ENCODE measurements at places on chromosomes 6 and 20.

DNA sequence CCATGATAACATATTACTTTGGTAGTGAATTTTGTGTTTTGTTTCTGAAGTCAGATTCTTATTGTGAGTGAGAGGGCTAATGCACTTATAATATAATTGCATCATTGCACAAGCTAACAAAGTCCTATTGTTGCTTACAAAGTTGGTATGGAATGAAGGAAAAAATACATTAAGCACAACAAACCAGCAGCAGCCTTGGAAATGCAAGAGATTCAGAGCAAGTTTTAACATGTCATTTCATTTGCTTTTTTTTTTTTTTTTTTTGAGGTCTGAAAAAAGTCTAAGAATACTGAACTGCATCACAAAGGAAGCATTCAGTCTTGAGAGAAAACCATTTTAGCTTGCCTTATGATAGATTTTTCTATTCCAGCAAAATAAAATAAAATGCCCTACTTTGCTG is 57.6 kb downstream of the PLCB4 start:
- DNase-seq = no peak

DNA sequence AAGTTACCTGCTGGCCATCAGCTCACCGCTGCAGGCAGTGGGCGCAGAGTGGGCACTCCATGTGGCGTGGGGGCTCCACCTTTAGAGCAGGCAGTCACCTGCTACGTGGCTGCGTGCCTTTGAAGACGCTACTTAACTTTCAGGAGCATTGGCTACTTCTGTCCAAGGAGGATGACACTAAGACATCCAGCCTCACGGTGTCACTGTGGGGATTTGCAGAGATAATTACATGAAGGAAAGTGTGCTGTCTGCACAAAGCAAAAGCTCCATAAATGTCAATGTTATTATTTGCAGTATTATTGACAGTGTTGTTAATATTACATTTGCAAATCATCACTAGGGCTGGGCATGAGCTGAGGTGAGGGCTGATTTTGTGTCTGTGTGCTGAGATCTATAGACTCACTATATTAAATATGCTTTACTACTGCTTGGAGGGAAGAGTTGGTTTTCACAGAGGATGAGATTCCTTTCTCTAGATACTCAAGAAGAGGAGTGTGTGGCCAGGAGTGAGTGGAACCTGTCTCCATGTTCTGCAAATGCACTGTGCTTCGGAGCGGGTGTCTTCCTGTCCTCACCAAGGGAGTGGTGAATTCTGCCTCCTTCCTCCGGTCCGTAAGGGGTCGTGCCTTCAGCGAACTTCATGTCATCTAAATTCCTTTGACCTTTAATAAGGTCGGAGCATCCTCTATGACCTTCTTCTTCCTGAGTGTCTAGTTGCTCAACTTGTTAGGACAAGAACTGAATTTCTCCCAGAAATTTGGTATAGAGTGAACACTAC is 165.8 kb upstream of the SYNDIG1 start:
- DNase-seq = no peak

GRCh38 chr6:72689107-72689954 is 67.5 kb downstream of the KCNQ5 start:
- no peak for DNase-seq

GRCh38 chr6:137811121-137811915 is 55.7 kb upstream of the TNFAIP3 start:
- DNase-seq = peak; percentile 92

DNA sequence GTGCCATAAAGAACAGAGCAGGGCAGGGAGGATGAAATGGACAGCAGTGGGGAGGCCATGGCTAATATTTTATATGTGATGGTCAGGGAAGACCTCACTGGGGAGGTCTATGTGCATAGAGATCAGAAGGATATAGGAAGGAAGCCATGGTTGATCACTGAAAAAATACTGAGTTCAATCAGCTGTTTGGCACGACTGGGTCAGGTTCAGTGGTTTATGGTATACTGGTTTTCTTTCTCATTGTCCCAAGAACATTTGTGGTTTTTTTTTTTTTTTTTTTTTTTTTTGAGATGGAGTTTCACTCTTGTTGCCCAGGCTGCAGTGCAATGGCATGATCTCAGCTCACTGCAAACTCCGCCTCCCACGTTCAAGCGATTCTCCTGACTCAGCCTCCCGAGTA is 78.3 kb upstream of the TIAM2 start:
- DNase-seq = no peak

GRCh38 chr6:127262896-127263295 is 3.8 kb upstream of the RNF146 start:
- no peak for DNase-seq

Data from activated effector memory CD4-positive, alpha-beta T cell treated with anti-CD3 and anti-CD28 coated beads, Interleukin-2, amount 50 U/mL, for 16 hours (primary cell).